CD4-positive, alpha-beta T cell (primary cell): ENCODE measurements at places on chromosomes 5 and 9.
A peak's percentile ranks its signal among the peaks of the same experiment; 100 is the strongest.

GRCh38 chr5:56123531-56124243, 109.4 kb downstream of the ANKRD55 start:
- DNase-seq, result no peak

- no peak for DNase-seq
Measured at GRCh38 chr5:141001844-141002604, 35.7 kb downstream of the PCDHAC2 start.

GRCh38 chr5:139855946-139856540, 60.4 kb downstream of the PSD2 start:
- no peak for DNase-seq

- DNase-seq, result no peak
Measured at GRCh38 chr9:94741866-94742265, 15.4 kb downstream of the AOPEP start.

DNA sequence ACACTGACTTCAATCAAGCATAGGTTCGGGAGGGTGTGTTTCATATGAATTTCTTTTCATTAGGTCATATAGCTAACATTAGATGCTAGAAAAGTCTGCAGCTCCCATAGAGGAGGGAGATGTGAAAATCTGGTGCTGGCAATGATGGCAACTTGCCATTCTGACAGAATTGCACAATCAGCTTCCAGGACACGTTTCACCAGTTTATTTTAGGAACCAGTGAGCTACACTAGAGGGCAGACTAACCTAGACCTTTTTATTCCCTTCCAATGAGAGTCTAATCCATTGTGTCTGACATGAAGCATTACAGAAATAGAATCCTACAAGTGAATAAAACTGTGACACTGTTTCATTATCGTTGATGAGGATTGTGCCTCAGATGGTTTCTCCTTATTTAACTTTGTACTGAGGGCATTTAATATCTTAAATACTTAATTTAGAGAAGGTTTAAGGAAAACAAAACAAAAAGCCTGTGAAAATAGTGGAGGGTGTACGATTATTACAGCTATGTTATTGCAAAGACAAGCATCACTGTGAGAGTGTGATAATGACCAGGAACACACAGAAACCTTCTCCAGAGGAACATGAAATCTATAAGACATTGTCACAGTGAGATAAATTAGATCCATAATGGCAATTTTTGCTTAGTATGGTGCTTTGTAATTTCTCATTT, 363.3 kb upstream of the RPS23 start:
- peak; percentile 54 for DNase-seq

DNA sequence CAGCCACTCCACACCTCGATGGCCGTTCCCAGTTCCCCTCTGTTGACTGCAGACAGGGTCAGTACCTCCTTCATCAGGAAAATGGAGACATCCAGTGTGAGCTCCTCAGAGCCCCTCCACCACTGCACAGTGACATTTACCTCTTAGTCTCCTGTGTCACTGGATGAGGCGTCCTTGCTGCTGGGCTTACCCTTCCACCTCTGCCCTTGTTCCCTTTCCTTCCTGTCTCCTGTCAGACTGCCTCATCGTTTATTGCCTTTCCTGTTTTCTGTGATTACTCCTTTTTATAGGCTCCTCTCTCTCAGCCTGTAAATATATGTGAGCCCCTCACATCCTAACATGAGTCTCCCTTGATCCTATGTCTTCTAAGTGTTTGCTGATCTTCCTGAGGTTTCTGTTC, 23.2 kb upstream of the SPTAN1 start:
- DNase-seq, result no peak

DNA sequence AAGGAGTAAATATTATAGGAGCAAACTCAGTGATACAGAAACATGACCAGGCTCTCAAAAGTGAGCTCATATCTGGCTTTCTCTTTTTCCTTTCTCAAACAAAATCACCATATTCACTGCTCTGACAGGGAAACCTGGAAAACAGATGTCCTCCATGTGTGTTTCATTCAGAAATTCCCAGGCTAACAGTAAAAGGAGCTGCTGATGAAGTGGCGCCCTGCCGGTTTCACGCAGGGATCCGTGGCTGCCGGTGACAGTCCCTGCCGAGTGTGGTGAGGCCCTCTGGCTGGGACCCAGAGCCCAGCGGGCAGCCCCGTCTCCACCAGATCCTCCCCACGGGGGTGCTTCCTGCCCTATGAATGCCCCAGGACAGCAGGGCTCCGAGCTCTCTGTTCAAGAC, 208.1 kb downstream of the GNA14 start:
- DNase-seq, result no peak

DNA sequence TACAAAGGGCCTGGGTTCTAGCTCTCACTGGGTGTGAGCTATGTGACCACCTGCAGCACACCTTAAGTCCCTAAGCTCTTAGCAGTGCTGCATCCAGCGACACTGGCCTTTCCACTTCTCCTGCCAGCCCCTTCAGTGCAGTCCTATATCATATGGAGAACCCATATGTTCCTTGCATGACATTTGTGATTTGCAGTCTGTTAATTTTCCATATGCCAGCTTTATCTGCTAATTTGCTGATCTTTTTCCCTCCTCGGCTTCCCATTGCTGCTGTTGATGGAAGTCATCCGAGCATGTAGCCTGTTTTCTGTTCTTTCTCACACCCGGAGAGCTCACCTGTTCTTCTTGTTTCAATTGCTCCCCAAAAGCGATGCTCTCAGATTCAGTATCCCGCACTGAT, 23.2 kb downstream of the PRDM6 start:
- no peak for DNase-seq

DNA sequence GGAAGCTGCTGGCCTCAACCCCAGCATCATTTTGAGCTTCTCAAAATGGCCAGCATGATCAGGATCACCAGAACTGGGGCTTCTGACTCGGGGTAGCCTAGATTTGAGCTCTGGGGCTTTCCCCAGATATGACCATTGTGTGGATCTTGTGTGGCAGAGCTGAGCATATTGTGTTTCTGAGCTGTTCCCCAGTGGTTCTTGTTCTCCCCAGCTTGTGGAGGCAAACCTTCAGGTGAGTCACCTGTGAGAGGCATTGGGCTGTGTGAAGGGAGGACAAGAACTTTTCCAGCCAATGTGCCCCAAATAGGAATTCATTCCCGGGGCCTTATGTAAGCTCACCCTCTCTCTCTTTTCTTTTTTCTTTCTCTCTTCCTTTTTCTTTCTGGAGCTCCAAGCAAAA, 80.7 kb upstream of the PITX1 start:
- no peak for DNase-seq

DNA sequence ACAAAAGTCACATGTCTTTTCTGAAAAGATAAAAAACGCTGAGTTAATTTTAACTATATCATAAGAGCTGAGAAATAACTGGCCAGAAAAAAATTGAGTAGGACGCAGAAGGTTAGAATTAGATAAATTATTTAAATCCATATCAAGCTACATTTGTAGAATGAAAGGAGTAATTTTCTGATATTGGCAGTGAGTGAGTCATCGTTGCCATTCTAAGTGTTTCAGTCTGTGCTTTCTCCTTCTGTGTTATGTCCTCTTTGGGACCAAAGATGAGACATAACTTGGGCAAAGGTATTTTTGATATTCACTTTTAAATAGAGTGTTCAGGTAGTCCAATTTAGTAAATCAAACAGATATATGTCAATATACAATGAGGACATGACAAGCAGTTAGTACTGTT, 34.4 kb upstream of the KCNN2 start:
- DNase-seq, result no peak

DNA sequence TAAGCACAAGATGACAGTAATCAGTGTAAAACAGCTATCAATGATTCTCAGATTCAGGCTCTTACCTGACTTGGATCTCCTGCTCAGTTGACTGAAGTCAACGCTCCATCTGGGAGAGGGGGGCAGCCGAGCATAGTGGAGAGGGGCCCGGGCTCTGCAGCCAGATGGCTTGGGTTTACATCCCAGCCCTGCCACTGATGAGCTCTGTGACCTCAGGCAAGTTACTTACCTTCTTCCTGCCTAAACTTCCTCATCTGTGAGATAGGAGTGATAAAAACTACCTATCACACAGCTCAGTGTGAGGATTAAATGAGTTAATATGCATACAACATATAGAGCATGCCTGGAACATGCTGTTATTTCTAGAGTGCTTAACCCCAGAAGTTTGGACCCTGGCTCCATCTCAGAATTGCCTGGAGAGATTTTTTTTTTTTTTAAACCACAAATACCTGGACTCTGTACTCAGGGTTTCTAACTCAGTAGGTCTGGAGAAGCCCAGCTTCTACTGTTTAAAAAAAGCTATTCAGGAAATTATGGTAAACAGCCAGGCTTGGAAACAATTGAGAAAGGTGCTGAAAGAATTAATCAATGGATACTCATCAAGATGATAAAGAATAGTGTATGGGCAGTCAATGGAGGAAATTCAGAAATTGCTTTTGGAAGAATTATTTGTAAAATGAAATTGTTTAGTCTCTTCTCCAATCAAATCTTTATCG, 72.2 kb downstream of the ANKRD55 start:
- DNase-seq, result no peak

GRCh38 chr9:115138151-115138550, 20.2 kb upstream of the TNC start:
- no peak for DNase-seq

DNA sequence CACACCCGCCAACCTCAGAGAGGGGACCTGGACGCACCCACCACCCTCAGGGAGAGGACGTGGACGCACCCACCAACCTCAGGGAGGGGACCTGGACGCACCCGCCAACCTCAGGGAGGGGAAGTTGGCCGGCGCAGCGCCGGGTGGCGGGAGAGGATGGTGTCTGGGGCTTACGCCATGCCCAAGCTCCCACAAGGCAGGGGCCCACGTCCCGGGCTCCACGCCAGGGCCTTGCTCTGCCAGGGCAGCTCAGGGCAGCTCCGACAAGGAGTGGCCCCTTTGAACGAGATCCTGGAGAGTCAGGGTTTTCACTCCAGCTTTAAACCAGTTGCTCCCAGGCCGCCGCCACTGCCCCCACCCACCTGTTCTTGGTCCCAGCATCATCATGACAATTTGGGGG, 32.2 kb upstream of the SLC12A7 start:
- DNase-seq, result no peak

- DNase-seq, result no peak
Measured at GRCh38 chr5:107466233-107466769, 204.4 kb downstream of the EFNA5 start.

GRCh38 chr5:37723162-37723961, 116.5 kb downstream of the GDNF start:
- DNase-seq, result no peak

- DNase-seq, result no peak
Measured at GRCh38 chr5:80763211-80763610, 108.4 kb upstream of the DHFR start.

DNA sequence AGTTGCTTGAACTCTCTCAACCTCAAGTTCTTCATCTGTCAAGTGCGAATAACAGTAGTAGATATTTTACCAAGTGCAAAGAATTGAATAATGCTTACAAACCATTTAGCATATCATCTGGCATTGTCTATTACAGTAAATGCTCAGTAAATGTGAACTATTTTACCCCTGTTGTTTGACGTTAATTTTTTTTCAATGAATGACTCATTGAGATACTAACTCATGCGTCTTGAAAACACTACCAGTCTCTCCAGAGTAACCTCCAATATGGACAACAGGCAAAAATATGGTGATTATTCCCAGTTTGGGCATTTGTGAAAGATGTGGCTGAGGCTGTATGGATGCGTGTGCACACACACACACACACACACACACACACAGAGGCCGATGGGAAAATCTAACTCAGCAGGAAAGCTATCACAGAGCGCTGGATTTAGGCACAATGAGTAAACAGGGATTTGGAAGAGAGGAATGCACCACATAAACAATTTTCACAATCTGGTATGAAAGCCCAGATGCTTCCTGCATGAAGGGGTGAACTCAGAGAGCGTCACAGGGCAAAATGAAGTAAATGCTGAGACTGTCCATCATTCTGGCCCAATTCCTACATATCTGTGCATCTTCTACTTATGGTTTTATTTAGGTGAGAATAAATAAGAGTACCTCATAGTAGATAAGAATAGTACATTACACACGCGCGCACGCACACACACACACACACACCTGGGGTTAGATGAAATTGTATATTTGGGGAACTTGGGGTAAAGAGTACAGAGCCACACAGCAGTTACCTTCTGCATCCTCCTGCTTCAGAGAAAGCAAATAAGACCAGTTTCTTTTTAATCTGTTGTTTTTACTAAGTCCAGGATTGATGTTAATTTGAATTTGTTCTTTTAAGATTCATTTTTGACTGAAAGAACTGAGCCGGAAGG, 128.7 kb downstream of the PALM2AKAP2 start:
- DNase-seq, result no peak

- DNase-seq, result no peak
Measured at GRCh38 chr5:173954671-173955521, 34.1 kb upstream of the C5orf47 start.

DNA sequence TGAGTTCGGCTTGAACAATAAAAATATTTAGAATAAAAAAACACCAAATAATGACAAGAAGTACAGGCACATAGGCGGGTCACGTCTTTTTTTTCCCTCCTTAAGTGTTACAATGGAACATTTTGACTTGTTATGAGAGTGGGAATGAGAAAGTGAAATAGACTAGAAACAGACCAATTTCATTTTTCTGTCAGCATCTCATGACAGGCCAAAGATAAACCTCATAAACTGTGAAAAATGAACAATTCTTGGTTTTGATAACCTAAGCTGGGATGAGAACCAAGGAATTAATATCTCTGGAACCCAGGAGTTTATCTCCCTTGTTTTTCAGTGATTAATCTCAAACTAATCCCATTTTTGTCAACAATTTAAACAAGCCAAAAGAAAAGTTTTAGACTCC, 299.5 kb downstream of the SLIT3 start:
- no peak for DNase-seq

DNA sequence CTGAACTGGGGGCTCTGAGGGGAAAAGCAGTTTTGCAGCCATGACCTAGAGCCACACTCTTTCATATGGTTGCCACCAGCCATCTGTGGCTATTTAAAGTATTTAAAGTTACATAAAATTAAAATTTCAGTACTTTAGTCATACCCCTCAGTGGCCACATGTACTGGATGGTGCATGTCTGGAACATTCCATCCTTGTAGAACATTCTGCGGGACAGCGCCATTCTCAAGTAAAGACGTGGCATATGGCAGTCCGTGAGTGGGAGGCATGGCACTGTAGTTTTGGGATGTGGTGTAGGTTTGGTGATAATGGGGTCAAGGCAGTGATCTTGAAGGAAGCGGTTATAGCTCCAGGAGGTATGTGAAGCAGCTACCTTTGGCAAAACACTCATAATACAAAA, 61.4 kb upstream of the NFIL3 start:
- DNase-seq, result no peak

DNA sequence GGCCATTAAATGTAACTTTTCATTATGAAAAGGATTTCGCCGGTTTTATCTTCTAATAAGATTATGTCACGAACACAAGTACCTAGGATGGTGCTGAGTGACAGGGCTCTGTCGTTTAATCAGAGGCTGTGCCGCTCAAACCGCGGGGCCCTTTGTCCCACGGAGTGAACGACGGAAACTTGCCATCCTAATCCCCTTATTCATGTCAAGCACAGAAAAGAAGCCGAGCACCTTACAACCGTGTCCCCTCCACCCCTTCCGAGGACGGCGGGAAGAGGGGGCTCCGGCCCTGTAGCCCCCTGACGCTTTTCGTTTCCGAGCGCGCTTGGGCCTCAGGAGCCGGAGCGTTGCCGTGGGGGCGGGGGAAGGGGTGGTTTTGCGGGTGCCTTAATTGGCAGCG, 11.2 kb downstream of the LMX1B start:
- DNase-seq, result no peak
